ENCODE measurements at places on chromosomes 5 and 9.

DNA sequence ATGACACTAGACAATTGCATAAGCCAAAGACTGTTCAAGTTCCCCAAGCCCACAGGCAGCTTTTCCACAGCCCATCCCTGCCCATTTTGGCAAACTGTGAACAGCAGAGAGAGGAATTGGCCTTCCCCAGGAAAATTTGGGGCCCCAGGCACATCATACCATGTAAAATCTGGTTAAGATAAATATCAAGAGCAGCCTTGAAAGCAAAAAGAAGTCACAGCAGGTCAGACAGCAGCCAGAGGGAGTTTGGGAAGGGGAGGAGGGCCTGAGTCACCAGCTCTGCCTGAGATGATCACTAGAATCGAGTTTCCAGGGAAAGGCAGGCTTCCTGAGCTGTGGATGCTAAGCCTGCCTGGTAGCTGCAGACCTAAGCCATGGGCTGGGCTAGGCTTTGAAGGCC lies 179.2 kb downstream of the RFK start:
- no peak for DNase-seq

DNA sequence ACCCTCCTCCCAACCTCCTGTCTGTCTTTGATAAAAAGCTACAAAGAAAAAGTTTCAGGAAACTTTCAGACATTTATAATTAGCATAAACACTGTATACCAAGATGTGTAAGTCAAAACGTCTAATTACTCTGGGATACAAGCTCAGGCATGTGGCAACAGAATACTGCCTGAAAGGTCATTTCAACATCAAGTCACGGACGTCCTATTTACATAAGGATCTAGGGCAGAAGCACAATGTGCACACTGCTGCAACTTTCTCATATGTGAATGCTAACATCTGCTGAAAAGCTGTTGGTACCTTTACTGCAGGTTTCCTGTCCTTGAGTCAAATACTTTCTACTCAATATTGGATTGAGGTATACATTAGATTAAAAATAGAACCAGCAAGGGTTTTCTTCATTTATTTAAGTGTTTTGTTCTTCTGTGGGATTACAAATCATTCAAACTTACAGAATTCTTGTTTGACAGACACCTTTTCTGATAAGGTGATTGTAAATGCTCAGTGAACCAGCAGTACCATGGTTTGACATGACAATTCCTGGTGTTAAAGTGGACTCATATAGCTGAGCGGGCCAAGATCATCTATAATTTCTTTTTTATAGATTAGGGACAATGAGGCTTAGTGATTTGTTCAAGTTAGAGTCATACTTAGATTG lies 36.8 kb downstream of the ELL2 start:
- DNase-seq = no peak

DNA sequence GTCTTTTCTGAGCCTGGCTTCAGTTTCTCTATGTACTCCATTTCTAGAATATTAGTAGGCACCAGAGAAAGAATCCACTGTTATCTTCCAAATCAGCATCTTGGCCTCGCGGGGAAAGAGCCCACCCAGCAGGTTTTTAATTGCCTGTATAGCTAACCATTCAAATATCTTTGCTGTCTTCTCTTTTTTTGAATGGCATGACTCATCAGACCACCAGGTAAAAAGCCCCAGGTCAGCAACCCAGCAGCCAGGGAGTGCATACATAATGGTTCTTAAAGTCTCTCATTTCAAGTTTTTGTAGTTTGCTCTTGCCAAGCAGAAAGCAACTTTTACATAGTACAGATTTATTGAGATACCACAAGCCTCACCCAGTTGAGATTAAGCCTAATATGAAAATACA lies 50.7 kb downstream of the TMEM167A start:
- DNase-seq = no peak

GRCh38 chr5:57004800-57005199 lies 52.9 kb upstream of the MIER3 start:
- no peak for DNase-seq

- DNase-seq = no peak
Measured at GRCh38 chr5:15002791-15003190, 131.2 kb upstream of the ANKH start.

GRCh38 chr5:59327191-59327980 lies 566.1 kb downstream of the PDE4D start:
- no peak for DNase-seq

DNA sequence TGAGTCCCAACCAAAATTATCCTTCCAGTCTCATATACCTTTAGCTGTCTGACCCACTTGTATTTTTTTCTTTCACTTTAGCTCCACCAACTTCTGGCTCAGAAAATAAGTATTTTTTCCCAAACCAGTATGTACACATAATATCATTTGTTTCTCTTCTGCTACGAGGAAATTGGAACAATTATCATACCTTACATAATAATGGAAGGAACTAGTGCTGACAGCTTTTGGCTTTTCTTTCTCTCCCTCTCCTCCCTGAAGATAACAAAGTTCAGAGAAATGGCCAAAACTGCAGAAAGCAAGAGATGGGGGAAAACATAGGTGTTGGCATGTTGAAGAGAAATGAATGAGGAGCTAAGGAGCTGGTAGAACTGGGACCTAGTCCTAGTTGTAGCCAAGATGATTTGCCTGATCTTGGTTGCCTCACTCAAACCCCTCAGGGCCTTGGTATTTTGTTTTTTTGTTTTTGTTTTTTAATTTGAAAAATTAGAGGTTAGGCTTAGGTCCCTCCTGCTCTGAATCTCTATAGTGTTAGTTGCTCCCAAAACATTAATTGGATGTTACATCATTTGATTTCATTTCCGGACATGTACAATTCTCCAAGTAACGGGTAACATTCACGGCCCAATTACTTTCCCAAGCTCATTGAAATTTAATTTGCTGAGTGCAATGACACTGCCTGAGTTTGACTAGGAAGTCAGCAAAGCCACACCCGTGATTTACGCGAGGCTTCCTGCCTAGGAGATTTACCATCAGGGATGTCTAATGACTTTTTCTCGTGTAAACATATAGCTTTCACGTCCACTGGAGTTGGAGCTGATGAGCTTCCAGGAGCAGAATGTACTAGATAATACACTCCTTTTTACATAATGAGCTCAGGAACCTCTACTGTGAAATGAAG lies 291.6 kb downstream of the TLE1 start:
- no peak for DNase-seq

DNA sequence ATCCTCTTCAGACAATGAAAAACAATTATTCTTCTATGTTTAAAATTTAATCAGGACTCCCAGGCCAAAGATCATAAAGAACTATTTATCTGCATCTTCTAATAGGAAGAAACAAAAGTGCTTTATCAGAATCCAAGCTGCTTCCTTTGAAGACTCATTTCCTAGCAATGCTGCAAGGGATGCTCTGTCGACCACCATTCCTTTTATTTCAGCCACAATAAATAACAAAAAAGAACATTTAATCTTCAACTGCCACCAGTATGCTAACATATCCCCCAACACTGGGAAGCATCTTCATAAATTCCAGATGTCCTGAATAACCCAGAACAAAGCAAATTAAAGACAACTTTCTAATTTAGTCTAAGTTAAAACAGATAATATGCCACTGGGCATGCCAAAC lies 68.7 kb downstream of the PKD2L2 start:
- no peak for DNase-seq

DNA sequence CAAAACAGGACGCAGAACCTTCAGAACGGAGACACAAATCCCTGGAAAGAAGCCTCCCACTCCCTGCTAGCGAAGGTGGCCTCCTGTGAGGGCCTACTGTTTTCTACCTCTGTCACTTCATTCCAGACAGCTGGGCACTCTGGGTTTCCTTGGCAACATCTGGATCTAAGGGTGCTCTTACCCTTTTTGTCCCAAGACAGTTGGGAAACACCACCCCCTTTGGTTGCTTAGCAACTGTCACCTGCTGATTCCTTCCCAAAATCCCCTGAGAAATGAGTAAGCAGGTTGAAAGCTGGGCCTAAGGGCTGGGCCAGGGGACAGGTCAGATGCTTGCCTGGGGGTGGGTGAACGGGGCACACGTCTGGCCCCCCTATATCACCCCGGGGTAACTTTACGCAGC lies 29.4 kb downstream of the NANS start:
- DNase-seq = no peak

DNA sequence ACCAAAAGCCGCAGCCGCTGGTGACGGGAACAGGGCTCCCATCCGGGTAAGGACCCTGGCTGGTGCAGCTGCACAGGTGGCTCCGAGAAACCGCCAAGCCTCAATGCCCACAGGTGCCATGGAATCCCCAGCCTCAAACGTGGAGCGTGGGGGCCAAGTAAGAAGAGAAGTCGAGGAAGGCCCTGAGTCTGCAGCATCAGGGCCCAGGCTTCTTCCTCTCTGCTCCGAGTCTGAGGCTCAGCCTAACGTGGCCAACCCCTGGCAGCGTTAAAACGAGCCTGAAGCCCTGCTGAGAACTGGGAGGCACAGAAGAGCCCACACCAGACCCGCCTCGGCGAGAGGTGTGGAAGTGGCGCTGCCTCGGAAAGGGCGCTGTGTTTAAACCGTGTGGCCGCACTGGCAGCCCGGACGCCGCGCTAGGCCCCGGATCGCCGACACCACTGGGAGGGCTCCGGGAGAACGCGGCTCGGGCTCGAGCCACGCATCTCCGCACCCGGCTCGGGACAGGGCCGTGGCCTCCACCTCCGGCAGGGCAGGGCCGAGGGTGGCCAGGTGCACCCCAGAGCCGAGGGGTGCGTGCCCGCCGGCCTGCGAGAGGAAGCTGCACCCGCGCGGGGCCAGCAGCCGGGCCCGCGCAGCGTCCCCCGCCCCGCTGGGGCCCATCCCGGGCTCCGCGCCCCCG lies 730 bp downstream of the ZMYND19 start:
- peak; percentile 52 for DNase-seq

DNA sequence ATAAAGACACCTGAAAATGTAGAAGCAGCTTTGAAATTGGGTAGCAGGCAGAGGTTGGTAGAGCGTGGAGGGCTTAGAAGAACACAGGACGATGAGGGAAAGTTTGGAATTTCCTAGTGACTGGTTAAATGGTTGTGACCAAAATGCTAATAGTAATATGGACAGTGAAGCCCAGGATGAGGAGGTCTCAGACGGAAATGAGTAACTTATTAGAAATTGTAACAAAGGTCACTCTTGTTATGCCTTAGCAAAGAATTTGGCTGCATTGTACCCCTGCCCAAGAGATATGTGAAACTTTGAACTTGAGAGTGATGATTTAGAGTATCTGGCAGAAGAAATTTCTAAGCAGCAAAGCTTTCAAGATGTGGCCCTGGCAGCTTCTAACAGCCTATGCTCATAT lies 382.5 kb downstream of the KCNN2 start:
- no peak for DNase-seq

GRCh38 chr5:160961038-160961437 lies 109.0 kb upstream of the ATP10B start:
- DNase-seq = no peak

- DNase-seq = no peak
Measured at GRCh38 chr9:76932757-76933156, 26.8 kb upstream of the PRUNE2 start.

- DNase-seq = no peak
Measured at GRCh38 chr5:32708949-32709348, 2.2 kb upstream of the NPR3 start.

GRCh38 chr5:78644741-78645300 lies 3.8 kb downstream of the LHFPL2 start:
- DNase-seq = no peak

- DNase-seq = no peak
Measured at GRCh38 chr5:14582797-14583137, 1.2 kb downstream of the OTULINL start.

DNA sequence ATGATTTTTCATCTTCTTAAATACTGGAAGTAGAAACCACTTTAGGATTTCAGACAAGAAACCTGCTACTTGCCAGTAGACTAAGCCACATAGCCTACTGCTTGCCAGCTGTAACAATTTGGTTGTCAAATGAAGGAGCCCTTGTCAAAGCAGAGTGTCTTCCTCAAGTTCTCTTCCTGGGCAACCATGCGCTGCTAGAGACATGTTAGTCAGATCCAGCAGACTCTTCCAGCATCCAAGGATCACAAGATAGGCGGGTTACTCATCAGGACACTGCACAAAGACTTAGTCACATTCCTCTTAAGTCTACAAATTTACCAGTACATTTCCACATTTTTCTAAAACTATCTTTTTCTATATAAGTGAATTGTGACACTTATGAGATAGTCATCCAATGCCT lies 24.4 kb downstream of the SKIC3 start:
- no peak for DNase-seq

DNA sequence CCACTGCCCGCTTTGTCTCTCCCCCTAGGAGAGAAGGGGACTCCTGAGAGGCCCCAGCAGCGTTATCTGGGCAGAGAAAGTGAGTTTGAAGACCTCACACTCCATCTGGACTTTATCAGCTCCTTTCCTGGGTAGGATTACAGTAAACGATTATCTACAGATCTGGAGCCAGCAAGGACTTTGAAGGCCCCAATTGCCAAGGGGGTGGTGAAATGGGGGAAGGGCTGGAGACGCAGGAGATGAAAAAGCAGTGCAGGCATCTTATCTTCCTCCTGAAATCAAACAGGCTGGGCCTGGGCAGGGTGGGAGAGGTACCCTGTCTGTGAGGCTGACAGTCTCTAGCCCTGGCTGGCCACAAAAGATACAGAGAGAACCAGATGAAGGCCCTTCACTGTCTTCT lies 105.8 kb upstream of the MSX2 start:
- no peak for DNase-seq

GRCh38 chr5:151238303-151238741 lies 14.4 kb upstream of the CCDC69 start:
- no peak for DNase-seq

DNA sequence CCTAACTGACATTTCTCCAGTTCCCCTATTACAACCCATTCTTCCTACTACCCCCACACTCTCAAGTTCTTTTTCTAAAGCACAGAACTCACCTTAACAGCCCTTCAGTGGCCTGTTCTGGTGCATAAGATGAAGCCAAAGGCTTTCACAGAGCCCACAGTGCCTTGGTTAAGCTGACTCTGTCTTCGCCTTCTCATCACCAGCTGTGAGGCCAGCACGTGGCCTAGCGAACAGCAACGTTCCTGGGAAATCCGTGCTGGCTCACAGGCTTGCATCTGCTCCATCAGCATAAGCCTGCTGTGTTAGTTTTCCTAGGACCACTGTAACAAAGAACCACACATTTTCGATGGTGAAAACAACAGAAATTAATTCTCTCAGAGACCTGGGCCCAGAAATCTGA lies 67.9 kb upstream of the LPAR1 start:
- no peak for DNase-seq

- no peak for DNase-seq
Measured at GRCh38 chr9:135307300-135307699, 172.3 kb upstream of the PPP1R26 start.

- DNase-seq = no peak
Measured at GRCh38 chr9:107246259-107247254, 36.5 kb upstream of the RAD23B start.

- DNase-seq = no peak
Measured at GRCh38 chr5:147629196-147629595, 119.3 kb upstream of the DPYSL3 start.

- DNase-seq = no peak
Measured at GRCh38 chr5:124730381-124730780, 16.1 kb downstream of the ZNF608 start.

GRCh38 chr9:134708672-134709038 lies 67.1 kb downstream of the COL5A1 start:
- DNase-seq = no peak

GRCh38 chr9:133474215-133474614 lies 4.7 kb downstream of the SLC2A6 start:
- no peak for DNase-seq

GRCh38 chr5:176529116-176529740 lies 8.0 kb downstream of the RNF44 start:
- DNase-seq = no peak

Measured in GM12891 (cell line).